Bladder microvascular endothelial cell (primary cell): ENCODE measurements at places on chromosomes 2 and 18. TPM values are rescaled to one million over a fixed set of nuclear protein-coding genes. Genes with fewer than 3 reads are reported as not detected.

DLX2 gene
- total RNA-seq: 0.06 TPM in 1 of 2 replicates, not detected in the other

KATNAL2 gene
- 0.76 and 1.5 TPM in 2 replicates for total RNA-seq

CROCC2 gene
- not detected in 2 replicates for total RNA-seq

SLC19A3 gene
- total RNA-seq: not detected in 2 replicates

TDRD15 gene
- total RNA-seq: not detected in 2 replicates

FKBP7 gene
- 7.3 and 24.2 TPM in 2 replicates for total RNA-seq

PDE1A gene
- total RNA-seq: 0.16 and 1.1 TPM in 2 replicates

DSG1 gene
- not detected in 2 replicates for total RNA-seq
